ENCODE measurements at places on chromosomes 16 and 17.

DNA sequence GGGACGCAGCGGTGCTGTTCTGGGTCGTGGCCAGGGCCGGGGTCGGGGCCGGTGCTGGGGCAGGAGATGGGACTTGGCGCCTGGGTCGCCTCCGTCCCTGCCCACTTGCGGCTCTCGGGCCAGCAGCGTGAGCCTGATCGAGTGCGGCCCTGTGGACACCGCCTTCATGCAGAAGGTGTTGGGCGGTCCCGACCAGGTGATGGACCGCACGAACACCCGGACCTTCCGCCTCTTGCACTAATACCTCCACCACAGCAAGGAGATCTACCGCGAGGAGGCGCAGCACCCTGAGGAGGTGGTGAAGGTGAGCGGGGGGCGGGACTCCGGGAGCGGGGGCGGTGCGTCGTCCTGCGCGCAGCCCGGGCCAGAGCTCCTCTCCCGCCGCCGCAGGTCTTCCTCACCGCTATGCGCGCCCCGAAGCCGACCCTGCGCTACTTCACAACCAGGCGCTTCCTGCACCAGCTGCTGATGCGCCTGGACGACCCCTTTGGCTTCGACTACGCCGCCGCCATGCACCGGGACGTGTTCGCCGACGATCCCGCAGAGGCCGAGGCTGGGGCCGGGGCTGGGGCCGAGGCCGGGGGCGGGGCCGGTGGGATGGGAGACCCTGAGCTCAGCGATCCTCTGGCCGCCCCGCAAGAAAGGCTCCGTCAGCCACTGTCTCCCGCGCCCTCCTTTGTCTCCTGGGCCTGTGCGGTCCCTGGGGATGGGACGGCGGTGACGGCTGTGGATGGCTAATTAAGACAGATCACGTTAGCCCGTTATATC lies 4.5 kb upstream of the HSD17B1 start:
- no peak for DNase-seq

DNA sequence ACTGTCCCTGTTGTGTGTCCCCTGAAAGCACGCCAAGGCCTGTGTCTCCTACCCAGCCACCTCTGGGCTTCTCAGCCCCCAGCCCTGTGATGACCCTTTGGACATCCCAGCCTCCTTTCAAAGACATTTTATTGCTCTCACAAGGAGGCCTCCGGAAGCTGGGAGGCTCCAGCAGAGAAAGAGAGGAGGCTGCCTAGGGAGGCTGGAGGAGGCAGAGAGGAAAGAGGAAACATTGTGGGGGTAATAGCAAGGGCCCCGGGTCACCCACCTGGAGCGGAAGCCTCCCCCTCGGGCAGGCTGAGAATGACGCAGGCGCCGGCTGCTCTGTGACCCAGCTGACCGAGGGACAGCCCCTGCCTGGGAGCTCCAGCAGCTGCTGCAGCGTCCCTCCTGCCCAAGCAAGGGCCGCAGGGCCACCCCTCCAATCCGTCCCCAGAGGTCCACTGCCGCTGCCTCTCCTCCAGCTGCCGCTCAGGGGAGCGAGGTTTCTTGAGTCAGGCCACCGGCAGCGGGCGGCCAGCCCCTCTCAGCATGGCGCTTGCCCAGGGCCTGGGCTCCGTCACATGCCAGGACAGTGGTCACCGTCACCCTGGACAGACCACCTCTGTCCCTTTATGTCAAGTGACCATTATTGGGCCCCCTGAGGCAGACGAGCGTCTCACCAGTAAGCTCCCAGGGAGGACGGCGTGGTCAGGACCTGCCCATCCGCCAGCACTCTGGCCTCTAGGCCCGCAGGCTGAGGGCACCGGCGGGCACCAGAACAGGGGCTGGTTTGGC lies 29.3 kb downstream of the ACTG1 start:
- no peak for DNase-seq

DNA sequence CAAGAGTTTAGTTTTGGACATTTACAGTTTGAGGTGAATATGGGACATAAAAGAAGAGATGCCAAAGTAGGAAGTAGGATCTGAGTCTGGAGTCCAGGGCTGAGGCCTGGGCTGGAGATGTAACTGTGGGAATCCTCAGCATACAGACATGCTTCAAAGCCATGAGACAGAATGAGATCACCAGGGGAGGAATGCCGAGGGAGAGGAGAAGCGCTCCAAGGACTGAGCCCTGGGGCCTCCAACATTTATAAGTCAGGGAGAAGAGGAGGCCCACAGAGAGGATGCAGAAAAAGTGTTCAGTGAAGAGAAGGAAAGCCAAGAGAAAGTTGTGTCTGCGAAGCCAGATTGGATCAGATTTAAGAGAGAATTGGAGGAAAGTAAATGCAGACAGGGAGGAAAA lies 277.5 kb upstream of the MYOCD start:
- no peak for DNase-seq

- no peak for DNase-seq
Observed at GRCh38 chr17:18119938-18120337, 11.4 kb downstream of the MYO15A start.

DNA sequence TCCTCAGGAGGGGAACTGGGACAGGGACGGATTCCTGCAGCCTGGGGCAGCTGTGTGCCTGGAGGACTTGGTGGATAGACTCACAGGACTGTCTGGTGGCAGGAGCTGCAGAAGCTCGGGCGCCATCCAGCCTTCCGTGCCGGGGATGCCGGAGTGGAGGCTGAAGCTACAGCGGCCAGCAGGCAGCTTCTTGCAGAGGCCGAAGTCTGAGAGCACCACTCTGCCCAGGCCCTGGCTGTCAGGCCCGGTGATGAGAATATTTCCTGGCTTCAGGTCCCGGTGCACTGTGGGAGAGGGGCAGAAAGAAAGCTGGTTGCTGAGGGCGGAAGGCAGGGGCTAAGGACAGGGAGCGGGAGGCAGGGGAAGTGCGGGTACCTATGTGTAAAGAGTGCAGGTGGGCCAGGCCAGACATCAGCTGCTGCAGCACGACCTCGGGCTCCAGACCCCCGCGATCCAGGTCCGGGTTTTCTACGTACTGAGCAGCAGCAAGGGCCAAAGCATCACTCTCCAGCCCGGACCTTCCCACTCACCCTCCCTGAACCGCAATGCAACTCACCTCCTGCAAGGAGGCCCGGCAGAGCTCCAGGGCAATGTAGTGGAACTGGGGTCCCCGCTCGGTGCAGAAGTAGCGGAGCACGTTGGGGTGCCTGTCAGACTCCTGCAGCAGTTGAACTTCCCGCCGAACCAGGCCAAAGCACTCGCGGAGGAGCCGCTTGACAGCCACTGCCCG lies 16.1 kb downstream of the PLK1 start:
- DNase-seq = peak; percentile 8

GRCh38 chr16:534135-534534 lies 6.6 kb downstream of the CAPN15 start:
- no peak for DNase-seq

DNA sequence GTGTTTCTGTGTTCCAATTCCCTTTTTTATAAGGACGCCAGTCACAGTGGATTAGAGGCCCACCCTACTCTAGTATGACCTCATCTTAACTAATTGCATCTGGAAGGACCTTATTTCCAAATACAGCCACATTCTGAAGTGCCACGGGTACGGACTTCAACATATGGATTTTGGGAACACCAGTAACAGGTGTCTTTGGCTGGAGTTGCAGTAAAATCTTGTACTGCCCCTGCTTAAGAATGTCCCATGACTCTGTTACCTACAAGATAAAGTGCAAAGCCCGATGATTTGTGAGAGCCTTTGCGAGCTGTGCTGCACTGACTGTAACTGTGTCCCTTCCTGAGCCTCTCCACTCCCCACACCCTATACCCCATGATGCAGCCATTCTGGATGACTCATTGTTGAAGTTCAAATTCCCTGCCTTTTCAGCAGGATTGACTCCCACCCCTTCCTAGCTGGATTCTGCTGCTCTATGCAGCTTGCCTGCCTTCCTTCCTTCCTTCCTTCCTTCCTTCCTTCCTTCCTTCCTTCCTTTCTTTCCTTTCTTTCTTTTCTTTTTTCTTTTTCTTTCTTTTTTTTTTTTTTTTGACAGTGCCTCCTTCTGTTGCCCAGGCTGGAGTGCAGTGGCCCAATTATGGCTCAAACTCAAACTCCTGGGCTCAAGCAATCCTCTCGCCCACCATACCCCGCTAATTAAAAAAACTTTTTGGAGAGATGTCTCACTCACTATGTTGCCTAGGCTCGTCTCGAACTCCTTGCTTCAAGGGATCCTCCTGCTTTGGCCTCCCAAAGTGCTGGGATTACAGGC lies 2.1 kb downstream of the HCRT start:
- DNase-seq = no peak

- no peak for DNase-seq
Observed at GRCh38 chr16:67803894-67804293, 2.5 kb downstream of the RANBP10 start.

DNA sequence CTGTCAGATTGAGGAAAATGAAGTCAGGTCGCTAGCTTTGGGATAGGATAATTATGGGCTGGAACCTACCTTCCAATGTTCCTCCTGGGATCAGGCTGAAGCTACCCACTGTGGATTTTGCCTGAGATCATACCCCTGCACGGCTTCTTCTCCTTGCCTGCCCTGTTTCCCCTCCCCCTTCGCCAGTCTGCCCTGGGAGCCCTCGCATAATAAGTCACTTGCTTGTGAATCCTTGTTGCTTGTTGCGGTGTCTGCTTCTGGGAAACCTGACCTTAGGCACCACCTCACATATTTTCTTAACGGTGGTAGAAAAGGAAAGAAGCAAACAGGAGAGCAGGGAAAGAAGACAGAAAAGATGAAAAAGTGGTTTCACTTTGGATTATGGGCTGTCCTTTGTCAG lies 13.3 kb upstream of the PMP22 start:
- DNase-seq = no peak

- DNase-seq = no peak
Observed at GRCh38 chr17:27555339-27555738, 75.6 kb upstream of the LGALS9 start.

GRCh38 chr17:49294122-49294521 lies 63.5 kb upstream of the PHOSPHO1 start:
- DNase-seq = no peak

DNA sequence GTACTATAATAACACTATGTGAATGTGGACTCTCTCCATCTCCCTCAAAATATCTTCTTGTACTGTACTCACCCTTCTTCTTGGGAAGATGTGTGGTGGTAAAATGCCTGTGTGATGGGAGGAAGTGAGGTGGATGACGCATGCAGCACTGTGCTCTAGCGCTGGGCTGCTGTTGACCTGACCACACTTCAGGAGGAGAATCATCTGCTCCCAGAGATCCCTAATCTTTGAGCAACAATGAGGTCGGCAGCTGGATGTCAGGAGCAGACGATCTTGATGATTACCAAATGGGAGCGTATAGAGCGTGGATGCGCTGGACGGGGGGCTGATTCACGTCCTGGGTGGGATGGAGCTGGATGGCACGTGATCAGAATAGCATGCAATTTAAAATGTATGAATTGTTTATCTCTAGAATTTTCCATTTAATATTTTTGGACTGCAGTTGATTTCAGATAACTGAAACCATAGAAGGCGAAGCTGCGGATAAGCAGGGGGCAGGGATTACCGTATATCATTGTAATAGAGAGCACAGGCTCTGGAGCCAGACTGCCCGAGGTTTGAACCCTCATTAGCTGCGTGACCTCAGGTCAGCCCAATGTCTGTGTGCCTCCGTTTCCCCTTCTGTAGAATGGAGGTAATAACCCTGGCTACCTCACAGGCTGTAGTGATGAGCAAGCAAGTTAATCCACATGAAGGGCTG lies 23.7 kb upstream of the CYLD start:
- no peak for DNase-seq

DNA sequence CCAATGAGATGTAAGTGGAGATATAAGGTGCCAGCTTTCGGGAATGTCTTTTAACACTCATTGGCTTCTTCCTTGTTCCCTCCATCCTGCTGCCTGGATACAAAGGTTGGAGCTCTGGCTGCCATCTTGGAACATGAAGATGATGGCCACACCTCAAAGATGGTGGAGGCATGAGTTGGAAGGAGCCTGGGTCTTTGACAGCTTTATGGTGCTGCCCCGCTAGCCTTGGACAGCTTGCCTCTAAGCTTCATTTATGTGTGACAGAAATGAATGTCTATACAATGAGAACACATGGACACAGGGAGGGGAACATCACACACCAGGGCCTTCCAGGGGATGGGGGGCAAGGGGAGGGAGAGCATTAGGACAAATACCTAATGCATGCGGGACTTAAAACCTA lies 13.6 kb downstream of the GP2 start:
- DNase-seq = no peak

DNA sequence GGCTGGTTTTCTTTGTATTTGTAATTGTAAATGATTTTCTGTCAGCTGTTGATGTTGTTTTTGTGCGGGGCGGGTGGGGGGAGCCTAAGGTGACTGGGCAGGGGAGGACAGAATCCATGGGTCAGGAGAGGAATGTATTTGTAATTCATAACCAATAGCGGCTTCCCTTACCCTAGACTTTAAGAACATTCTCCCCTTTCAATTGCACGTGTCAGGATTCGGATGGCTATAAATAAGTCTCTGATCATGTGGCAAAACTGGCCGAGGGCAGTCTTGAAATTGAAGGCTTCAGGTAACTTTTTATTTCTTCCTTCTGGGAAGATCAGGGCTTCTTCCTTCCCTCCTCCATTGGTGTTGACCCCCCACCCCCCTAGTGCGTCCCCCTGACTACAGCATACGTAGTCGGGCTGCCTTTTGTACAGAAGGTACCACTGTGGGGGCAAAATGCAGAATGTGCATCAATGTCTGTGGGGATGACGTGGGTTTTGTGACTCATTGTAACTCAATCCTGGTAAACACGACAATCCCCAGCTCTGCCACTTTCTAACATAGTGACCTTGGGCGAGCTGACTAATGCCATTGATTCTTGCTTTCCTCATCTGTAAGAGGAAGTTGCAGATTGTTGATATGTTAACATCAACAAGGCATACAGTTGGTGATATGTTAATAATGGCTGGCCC lies 16.2 kb downstream of the MARCHF10 start:
- DNase-seq = peak; percentile 73

DNA sequence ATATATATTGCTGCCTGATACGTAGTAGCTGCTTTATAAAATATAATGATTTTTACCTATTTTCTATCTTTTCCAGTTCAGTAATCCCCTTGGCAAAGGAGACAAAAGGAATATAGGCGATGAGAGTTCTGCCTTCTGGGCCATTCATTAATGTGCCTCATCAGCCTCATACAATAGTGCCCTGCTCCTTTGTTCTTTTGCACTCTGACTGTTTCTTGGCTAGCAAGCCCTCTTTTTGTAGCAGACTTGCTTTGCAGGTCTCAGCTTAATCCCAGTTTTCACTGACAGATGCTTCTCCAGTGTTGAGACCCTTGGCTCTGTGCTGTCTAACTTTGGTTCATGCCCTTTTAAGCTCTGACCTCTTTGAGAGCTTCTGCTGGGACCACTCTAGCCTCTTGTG lies 10.4 kb downstream of the HSD17B2 start:
- DNase-seq = no peak

DNA sequence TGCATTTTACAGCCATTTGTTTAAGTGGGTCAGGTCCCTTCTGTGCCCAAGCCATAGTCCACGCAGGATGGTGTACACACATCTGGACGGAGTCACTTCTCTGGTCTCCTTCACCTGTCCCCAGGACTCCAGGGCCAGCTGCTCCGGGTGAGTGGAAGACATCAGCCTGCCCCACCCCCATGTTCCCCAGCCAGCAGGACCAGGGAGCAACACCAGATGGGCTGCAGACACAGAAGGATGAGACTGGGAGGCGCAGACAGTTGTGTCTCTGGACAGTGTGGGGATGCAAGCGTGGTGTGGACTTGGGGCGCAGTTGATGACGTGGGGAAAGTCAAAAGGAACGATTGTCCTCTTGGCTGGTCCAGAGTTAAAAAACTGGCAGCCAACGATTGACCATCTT lies 24.6 kb upstream of the WFDC1 start:
- no peak for DNase-seq

- no peak for DNase-seq
Observed at GRCh38 chr17:59149841-59150511, 5.0 kb downstream of the SKA2 start.

GRCh38 chr16:72112452-72112792 lies 18.8 kb downstream of the DHX38 start:
- DNase-seq = no peak

GRCh38 chr17:55845385-55845784 lies 94.5 kb downstream of the PCTP start:
- no peak for DNase-seq

All from foreskin keratinocyte (primary cell).